Natural killer cell (primary cell): ENCODE measurements at places on chromosomes 11 and 22.

GRCh38 chr11:72278905-72279304, 34.9 kb upstream of the PHOX2A start:
- no peak for DNase-seq

DNA sequence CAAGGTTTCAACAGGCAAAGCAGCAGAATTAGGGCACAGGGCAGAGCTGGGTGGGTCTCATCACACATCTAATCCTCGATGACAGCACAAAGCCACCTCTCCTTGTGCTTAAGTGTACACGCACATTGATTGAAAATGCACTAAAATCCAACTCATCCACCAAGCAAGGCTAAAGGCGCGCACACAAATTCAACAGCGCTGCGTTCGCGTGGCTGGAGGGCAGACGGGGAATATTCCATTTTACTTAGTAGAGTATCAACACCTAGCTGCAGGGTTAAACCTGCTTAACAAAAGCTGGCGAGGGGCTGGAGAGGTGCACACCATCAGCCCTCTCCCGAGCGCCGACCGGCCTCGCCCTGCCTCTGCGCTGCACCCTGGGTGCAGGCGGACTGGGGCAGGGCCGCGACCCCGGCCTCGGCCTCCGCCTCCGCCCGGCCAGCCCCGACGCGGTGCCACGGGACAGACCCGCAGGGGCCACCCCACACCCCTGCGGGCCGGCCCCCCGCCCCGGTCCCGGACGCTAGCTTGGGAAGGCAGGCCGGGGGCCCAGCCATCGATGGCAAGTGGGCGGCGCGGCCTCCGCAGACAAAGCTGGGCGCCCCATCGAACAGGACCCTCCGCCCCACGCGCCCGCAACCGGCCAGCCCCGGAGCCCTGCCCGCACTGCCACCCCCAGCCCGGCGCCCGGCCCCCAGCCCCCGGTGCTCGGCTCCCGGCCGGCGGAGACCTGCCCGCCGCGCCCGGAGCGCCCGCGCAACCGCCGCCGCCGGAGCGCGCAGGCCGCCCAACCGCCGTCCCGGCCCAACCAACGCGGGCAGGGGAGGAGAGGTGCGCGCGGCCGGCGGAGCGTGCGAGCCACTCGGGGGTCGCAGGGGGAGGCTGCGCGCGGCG, 929 bp downstream of the PRDM10 start:
- DNase-seq, result no peak

- DNase-seq, result peak; percentile 71
Observed at GRCh38 chr11:104968355-104968855, at the start of gene CASP4. TSS of gene CASP4 (minus strand) at chr11:104968574. CDS start at chr11:104968525, 49 bp downstream.

- DNase-seq, result no peak
Observed at GRCh38 chr11:65880844-65881421, 1.3 kb downstream of the CTSW start.

GRCh38 chr11:86193297-86194095, 51.1 kb upstream of the EED start:
- DNase-seq, result peak; percentile 84

- no peak for DNase-seq
Observed at GRCh38 chr22:34903416-34903815, 162.5 kb upstream of the ISX start.

DNA sequence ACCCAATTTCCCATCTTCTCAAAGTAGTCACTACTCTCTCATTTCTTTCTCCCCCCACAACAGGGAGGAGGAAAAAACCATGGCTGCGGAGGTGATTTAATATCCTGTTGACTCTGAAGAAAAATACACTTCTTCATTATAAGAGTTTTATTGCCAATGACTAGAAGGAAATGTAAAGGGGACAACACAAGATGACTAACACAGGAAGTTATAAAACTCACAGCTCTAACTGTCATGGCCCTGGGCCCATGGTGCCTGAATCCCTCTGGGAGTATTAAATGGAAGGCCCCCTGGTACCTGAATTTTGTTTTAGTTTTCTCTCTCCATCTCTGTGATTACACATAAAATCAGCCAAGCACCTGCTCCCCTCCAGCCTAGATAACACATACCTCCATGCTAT, 352.8 kb upstream of the FAT3 start:
- DNase-seq, result no peak

- peak; percentile 30 for DNase-seq
Observed at GRCh38 chr22:37115032-37115431, 5.5 kb upstream of the TMPRSS6 start.

DNA sequence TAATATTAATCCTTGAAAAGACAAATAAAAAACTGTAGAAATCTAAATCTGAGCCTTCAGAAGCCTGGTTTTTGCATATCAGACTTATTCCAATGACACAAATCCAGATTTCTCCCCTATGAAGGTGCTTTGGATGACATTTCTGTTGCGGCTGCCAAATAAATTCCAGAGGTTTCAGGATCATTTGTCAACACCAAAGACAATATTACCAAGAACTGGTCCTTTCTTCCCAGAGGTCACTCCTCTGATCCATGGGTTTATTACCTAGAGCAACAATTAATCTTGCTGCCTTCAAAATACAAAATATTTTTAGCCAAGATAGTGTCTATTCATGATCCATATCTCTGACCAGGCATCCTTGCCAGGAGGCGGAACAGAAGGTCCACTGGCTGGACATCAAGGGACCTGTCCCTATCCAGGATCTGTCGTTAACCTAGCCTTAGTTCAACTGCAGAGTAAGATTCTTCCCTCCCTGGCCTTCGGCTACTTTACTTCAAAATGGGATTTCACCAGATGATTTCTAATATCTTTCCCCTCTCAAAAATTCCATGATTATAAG, 4.9 kb downstream of the CADM1 start:
- no peak for DNase-seq

DNA sequence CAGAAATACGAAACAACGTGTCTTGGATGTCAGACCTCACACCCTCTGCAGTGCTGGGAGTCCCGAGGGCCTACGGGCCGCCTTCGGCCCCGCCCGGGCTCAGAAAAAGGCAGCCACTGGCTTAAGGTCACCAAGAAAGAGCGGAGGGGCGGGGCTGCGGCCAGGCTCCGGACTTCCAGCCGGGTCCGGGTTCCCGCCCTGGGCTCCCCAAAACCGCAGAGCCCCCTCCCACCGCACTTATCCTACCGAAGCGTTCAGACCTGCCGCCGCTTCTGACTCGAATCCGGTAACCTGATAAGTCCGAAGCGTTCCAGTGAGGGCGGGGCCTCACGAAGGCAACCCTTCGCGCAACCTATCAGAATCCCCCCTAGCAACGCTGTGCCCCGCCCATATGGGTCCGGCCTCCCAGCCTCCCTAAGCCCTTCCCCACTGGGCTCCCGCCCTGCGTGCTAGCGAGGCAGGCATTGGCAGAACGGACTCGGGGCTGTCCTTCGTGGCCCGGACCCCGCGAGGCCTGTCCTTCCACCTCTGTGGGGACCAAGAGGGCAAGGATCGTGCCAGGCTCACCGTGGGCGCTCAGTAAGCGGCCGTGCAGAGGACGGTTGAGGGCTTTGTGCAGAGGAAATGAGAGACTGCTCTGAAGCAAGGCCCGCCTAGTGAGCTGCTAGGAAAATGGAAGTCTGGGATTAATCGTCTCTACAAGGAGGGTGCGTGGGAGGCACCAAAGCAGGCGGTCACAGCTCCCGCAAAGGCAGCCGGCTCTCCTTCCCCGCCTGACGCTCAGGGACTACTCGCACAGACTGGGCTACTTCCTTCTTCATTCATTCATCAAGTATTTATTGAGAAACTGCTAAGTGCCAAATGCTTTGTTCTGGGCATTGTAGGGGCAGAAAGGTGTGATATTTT, at the start of gene NAGA:
Gene NAGA (minus strand): TSS at position 296 of the 906 bp plus-strand sequence. CDS start 515 bp downstream, outside the sequence.
- DNase-seq, result peak; percentile 87

GRCh38 chr11:70183483-70184176, 19.5 kb upstream of the FADD start:
- no peak for DNase-seq

GRCh38 chr22:23514322-23515038, 65.6 kb downstream of the IGLL1 start:
- no peak for DNase-seq

GRCh38 chr22:20455709-20456063, 18.1 kb upstream of the SCARF2 start:
- no peak for DNase-seq

GRCh38 chr22:41815716-41816115, 15.2 kb downstream of the CCDC134 start:
- no peak for DNase-seq
